ENCODE measurements at places on chromosomes 4 and X.

- DNase-seq, result no peak
Measured at GRCh38 chr4:52984462-52984881, 122.4 kb downstream of the RASL11B start.

GRCh38 chr4:25031077-25031621, 403 bp upstream of the LGI2 start:
- no peak for DNase-seq

DNA sequence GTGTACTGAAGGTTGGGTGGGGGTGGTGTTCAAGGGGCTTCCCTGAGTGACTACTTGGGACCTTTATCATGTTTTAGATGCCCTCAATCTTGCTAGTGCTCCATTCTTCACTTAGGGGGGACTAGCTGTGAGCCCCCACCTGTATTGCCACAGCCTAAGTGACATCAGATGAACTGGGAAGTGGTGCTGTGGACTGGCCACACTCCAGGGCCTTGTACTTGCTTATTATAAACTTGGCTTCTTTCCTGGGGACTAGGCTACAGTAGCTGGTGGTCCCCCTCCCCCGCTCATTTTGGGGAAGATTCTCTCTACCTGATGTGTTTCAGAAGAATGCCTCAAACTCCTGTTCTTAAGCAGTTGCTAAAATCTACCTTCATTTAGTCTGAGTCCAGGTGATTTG, 46.7 kb upstream of the WDR1 start:
- DNase-seq, result no peak

- DNase-seq, result no peak
Measured at GRCh38 chr4:40395166-40395900, 60.2 kb downstream of the CHRNA9 start.

DNA sequence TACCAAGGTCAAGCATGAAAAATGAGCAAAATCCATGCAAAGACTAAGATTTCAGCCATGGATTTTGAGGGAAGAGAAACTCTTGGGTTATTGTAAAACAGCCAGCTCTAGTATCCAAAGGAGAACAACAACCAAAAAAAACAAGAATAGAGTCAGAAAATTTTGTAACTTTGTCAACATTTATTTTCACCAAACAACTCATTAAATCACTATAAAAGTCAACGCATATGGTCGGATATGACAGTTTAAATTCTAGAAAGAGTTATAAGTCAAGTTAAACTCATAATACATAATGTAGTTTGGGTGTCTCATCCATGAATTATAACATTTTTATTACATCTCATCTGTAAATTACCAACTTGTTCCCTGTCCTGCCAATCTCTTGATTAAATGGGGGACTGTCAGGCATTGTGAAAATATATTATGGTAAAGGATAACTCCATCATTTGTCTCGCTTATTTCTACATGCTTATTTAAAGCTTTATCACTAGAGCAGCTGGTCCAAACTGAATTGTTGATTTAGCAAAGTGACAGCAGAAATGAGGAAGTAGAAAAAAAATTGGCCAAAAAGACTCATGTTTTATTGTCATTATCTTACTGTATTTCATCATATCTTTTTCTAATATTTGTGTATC, 224.8 kb upstream of the NOCT start:
- no peak for DNase-seq

DNA sequence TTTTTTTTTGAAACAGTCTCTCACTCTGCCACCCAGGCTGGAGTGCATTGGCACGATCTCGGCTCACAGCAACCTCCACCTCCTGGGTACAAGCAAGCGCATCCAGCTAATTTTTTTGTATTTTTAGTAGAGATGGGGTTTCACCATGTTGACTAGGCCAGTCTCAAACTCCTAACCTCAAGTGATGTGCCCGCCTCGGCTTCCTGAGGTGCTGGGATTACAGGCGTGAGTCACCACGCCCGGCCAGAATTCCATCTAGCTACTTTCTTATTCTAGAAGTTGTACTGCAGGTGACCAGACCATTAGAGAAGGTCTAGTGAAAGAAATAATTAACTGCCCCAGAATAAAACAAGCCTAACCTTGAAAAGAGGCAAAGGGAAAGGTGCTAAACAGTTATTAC, 2.3 kb downstream of the LRBA start:
- no peak for DNase-seq

GRCh38 chr4:53559021-53559620, 32.2 kb downstream of the LNX1 start:
- no peak for DNase-seq

DNA sequence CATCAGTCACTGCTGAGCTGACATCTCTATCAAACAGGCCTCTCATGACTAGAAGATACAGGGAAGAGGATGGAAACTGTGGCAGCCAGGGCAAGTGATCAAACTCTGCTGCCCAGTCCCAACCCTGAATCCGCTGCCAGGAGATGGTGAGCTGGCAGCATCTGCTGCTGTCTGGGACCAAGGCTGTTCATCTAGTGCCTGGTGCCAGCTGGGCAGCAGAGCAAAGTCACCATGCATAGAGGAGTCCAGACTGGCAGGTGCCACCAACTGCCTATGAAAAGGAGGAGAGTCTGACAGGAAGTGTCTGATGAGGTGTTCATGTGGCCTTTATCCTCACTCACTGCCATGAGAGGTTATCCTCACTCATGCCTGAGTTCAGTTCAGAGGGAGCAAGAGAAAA, 518.9 kb downstream of the MID1IP1 start:
- DNase-seq, result no peak

DNA sequence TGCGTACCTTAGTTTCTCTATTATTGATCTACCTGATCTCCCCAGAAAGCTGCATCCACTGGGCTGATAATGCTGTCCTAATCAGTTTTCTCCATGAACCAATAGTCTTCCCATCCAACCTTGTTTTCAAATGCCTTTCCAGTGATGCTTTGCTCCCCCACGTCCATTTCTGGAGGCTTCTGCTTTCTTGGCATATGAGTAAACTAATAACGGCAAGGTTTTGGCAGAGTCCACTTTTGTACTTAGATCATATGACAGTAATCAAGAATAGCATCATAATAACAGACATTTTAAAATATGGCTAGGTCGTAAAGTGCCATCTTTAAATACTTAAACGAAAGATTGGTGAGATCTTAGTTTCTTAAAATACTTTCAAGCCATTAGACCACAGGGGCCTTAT, 38.4 kb upstream of the FAM9B start:
- DNase-seq, result no peak
